CD4-positive, alpha-beta T cell treated with Interleukin-6 at 100 ng/mL for 8 hours (primary cell): ENCODE measurements at places on chromosomes 2 and 18.

DNA sequence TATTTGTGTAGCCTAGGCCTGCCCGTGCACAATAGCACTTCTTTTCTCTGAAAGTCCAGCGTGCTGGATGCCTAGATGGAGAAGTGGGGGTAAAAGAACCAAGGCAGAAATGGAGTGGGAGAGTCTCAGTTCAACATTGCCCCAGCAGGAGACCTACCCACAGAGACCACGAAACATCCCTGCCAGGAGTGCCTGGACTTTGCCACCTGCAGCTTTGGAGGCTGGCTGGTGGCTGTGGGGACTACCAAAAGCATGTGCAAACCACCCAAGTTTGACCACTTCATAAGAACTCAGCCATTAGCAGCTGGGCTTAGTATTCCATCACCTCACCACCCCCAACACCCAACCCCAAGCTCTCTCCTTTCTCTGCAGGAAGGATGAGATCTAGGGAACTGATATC, 416.9 kb upstream of the ID2 start:
- no peak for DNase-seq

GRCh38 chr2:144097440-144098225, 422.3 kb downstream of the ZEB2 start:
- no peak for DNase-seq

GRCh38 chr2:205675861-205676516, 6.3 kb upstream of the NRP2 start:
- no peak for DNase-seq

- no peak for DNase-seq
Observed at GRCh38 chr2:141490886-141491285, 639.9 kb downstream of the LRP1B start.

GRCh38 chr2:168156661-168157060, 90.7 kb downstream of the STK39 start:
- no peak for DNase-seq

DNA sequence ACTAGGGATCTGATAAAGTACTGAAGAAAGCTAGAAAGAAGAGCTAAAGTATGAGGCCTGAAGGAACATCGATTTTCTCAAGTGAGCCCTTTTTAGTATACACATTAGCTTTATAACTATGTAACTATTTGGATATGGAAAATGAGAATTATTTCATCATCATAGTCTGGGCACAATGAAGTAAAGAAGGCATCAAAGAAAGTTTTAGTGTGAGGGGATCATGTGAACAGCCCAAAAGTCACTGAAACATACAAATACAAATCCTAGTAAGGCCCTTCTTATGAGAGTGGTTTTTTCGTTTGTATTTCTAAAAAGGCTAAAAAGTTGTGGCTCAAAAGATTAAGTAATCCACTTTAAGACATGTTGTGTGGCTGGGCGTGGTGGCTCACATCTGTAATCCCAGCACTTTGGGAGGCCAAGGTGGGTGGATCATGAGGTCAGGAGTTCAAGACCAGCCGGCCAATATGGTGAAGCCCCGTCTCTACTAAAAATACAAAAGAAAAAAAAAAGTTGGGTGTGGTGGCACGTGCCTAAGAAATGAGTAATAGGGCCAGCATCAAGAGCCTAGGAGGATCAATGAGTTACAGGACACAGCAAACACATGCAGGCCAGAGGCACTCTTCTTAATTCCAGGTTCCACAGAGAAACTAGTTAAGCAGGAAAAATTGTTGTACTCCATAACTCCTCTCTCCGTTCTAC, 61.9 kb downstream of the PUM2 start:
- no peak for DNase-seq

DNA sequence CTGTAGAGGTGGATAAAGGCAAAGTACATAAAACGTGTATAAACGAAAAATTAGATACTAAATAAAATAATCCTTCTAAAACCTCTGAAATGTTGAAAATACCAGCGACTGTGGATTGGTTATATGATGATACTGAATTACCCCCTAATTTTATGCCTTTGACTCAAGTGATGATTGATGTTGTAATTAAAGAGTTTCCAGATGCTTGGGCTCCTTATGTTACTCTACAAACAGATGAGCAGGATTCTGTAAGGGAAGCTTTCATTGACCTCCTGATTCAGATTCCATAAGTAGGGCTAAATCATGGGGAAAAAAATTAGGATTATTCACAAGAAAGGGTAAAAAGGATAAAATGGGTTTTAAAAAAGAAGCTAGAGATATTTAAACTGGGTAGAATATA, 418.2 kb upstream of the SLC39A10 start:
- no peak for DNase-seq

GRCh38 chr2:240986787-240987411, 11.5 kb upstream of the SNED1 start:
- no peak for DNase-seq

- no peak for DNase-seq
Observed at GRCh38 chr2:69947325-69947931, 14.0 kb downstream of the ASPRV1 start.

DNA sequence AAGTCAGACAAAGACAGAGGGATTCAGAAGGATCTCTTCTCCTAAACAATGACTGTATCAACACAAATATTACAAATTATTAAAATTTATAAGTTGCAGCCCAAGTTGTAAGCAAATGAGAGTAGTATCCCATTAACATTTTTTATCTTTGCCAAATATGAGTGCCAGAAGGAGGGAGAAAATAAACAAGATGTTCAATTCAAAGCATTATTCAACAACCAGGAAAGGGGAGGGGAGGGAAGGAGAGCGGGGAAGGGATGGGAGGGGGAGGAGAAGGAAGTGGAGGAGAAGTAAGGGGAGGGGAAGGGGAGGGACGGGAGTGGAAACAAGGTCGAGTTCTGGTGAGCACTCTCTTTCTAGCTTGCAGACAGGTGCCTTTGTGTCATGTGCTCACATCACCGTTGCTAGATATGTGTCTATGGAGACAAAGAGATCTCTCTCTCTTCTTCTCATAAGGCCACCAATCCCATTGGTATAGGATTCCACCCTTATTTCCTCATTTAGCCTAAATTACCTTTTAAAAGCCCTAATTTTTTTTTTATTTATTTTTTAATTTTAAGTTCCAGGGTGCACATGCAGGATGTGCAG, 679.6 kb upstream of the CHAC2 start:
- no peak for DNase-seq

DNA sequence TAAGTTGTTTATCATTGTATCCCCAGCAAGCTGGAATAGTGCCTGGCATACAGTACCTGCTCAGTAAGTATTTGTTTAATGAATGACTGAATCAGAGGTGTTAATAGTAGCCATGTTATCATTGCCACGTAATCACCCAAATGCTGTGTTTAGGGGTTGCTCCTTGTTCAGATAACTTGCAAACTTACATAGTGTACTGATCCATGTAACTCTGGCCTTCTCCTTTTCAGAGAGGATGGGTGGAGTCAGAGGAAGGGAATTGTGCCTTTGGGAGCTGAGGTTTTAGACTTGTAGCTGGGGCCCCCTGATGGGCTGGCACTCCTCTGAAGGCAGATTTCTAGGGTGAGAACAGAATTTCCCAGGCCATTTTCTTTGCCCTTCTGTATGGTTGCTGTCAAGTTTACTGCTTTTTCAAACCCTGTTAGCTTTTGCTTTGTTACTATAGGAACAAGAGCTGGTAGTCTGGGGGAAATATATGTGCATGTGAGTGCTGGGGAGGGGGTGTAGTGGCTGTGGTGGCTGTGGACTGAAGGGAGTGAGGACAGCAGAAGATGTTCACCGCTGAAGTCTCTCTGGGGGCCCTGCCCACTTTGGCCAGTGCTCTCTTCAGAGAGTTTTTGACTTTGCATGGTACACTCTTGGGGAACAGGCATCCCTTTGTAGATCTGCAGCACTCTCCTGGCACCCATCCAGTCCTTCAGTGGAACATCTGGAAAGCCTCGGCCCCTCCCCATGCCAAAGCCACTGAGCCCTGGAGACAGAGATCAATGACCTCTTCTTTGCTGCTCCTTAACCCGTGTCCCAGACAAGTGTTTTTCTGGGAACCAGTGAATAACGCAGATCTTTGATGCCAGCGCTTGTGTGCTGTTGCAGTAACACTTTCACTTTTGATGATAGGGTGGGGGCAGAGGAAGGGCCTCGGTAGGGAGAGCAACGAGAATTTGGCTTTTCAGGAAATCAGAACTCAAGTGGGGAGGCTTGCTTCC, 209.0 kb downstream of the PRKCE start:
- peak; percentile 20 for DNase-seq

DNA sequence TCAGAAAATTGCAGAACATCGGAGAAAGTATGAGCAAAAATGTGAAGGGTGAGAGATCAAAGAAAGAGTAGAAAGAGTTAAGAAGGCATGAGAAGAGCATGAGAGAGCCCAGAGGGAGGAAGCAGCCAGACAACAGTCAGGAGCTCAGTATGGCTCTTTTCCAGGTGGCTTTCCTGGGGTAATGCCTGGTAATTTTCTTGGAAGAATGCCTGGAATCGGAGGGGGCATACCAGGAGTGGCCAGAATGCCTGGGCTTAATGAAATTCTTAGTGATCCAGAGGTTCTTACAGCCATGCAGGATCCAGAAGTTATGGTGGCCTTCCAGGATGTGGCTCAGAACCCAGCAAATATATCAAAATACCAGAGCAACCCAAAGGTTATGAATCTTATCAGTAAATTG, 271.8 kb upstream of the TFPI start:
- DNase-seq, result no peak

DNA sequence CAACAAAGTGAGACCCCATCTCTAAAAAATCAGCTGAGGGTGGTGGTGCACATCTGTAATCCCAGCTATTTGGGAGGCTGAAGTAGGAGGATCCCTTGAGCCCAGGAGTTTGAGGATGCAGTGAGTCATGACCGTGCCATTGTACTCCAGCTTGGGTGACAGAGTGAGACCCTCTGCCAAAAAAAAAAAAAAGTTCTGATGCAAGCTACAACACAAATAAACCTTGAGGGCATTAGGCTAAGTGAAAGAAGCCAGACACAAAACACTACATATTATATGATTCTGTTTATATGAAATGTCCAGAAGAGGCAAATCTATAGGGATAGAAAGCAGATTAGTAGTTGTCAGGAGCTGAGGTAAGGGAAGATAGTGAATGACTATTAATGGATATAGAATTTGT, 13.0 kb downstream of the YWHAQ start:
- DNase-seq, result no peak

DNA sequence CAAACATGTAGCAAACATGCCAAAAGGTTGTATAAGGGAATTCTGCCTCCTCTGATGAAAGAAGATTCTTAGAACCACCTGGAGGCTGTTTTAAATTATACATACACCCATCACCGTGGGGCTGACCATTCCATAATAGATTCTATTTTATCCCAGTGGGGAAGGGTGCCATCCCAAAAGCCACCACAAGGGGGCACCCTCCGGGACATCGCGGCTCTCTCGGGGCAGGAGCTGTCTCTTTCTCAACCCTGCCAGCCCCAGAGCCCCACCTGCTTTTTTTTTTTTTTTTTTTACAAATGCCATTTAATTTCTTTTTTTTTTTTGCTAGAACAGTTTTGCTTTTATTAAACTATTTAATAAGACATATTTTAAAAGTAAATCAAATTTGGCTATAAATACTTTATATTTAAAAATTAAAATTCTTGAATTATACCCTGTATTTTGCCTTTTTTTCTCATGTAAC, 8.6 kb upstream of the MTCL1 start:
- peak; percentile 63 for DNase-seq

GRCh38 chr2:64789466-64790320, 136.0 kb upstream of the SERTAD2 start:
- DNase-seq, result no peak

- DNase-seq, result no peak
Observed at GRCh38 chr2:10471955-10472354, 23.8 kb upstream of the ODC1 start.

GRCh38 chr2:2293527-2294089, 37.5 kb downstream of the MYT1L start:
- DNase-seq, result no peak
